ENCODE measurements at places on chromosomes 1 and 21. TPM values are rescaled to one million over a fixed set of nuclear protein-coding genes. Genes with fewer than 3 reads are reported as not detected.

HNRNPCL1 gene
- not detected for total RNA-seq

DNA sequence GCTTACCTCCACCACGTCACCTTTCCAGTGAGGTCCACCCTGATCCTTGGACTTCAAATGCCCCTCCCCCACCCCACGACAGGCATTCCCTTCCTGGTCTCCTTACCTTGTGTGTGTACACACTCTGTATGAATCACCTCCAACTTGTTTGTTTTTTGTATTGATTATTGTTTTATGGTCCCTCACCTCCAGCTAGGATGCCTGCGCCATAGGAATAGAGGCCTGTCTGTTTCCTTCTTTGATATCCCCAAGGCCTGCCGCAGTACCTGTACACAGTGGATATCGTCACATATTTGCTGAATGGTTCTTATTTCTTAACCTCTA lies 219.6 kb upstream of the POU3F1 start:
- no peak for DNase-seq

GRHL3 gene
- 1.7 TPM for total RNA-seq

MYBPH gene
- not detected for total RNA-seq

ATP1B1 gene
- 110 TPM for total RNA-seq

All from PC-9 (cell line).